Suppressor macrophage (primary cell): ENCODE measurements at places on chromosomes 12 and 14.
A peak's percentile ranks its signal among the peaks of the same experiment; 100 is the strongest.

- no peak for DNase-seq
Measured at GRCh38 chr14:102548616-102549240, 39.2 kb upstream of the ANKRD9 start.

DNA sequence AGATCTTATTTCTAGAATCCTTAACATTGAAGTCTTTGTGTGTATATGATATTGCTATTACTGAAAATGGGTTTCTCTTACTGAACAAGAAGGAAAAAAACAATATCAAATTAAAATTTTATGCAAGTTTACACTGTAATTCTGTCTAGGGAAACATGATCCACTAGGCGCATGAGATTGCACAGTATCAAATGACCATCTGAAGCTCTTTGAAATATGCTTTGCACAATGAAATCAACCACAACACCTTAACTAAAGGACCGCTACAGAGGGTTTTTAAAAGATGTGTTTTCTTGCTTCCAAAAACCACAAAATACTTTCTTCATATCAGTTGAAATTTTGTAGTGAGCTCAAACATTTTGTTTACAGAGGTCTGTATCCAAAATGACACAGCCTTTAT is 15.1 kb upstream of the KERA start:
- no peak for DNase-seq

DNA sequence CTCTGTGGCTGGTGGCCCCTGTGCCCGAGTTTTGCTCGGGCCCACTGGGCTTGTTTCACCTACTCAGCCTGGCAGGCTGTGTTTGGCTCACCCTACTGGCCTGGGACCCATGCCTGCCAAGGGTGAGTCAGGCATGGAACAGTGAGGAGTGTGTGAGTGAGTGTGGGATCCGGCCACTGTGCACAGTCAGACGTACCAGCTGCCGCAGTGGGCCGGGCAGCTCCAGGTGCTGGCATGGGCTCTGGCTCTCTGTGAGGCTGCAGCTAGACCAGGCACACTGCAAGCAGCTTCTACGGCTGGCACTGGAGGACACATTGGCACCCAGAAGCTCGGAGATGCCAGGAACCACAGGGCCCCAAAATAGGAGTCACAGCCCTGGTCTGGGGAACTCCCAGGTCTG is 40.6 kb downstream of the HSD17B6 start:
- DNase-seq, result no peak

DNA sequence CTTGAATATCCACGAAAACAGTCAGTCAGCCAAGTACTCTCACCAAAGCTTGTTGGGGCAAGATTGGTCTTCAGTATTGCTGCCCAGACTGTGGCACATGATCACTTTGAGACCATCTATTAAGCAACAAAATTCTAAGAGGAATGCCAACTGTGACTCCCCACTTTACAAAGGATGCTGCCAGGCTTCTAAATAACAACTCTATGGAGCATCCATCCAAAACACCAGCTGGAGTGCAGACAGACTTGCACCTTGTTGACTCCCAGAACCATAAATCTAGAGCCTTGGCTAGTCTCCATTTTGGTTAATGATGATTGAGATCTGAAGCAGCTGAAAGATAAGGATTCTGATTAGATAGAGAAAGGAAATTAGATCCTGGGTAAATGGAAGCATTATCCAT is 132.8 kb downstream of the DIO2 start:
- no peak for DNase-seq

DNA sequence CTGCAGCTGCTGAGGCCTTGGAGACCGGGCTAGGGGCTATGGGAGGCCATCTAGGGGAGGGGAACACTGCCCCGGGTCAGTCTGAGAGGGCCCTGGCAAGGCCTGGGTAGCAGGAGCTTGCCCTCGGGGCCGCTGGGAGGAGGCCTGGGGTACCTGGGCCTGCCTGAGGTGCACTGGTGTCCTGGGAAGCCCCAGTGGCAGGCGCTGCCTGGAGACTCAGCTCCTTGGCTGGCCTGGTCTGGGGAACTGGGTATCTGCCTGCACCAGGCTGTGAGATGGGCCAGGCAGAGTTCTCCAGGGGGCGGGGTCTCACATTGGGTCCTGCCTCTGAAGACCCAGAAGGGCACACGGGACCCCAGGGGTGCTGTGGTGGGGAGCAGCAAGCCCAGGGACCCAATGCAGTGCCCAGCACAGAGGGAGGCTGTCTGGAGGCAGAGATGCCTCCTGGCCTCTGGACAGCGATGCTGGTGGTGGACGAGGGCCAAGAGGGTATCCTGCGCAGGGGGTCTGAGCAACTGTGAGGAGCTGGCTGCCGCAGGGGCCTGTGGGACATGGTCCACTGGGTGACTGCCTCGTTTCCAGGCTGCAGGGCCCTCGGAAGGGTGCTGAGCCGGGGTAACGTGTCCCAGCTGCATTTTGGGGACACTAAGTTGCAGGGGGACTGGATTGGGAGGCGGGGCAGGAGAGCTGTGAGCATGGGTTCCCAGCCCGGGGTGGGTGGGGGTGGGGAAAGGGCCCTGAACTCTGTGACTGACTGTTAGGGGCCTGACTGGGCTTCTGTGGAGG is 7.4 kb upstream of the MTA1 start:
- DNase-seq, result no peak

DNA sequence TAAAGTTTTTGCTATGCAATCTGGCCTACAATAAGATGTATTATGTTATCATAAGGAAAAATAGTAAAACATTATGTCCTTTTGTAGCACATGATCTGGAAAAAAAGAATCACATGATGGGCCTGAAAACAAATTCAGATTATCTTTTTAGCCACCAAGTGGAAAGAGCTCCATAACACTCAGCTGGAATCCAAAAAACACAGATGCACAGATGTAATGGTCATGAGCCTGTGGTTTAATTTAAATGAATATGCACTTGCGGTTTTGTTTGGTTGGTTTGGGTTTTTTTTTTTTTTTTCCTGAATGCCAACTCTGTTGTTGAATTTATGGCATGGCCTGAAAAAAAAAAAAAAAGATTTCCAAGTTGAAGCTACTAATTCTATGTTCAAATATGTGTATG is 4.1 kb downstream of the KCNC2 start:
- DNase-seq, result no peak

GRCh38 chr14:44589180-44589579 is 82.1 kb upstream of the FSCB start:
- no peak for DNase-seq

DNA sequence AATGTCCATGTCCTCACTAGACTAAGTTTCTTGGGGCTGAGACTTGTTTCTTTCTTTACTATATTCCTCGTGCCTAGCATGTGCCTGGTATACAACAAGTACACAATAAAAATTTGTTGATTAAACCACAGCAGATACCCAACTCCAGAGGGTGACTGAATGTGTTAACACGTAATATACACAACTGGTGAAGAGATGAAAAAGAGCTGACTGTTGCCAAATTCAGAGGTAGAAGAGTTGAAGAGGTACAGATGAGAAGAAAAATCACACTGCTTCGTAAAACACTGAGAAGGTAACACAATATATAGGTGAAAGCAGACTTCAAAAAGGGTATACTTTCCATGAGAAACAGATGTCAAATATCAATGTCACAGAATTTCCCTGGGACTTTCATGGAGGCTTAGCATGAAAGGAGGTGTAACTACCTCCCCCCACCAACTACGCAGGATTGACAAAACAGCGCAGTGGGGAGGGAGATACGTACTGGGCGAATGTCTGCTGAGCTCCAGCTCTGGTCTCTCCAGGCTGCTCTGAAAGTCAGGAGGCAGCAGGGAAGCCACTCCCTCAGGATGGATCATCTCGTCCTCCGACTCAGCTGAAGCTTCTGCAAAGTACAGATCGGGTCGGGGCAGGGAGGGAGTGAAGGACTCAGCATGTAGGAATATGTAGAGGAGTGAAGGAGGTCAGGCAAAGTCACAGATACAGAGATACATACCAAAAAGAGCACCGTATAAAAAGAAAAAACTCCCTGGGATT is 5.3 kb downstream of the ACIN1 start:
- DNase-seq, result no peak

DNA sequence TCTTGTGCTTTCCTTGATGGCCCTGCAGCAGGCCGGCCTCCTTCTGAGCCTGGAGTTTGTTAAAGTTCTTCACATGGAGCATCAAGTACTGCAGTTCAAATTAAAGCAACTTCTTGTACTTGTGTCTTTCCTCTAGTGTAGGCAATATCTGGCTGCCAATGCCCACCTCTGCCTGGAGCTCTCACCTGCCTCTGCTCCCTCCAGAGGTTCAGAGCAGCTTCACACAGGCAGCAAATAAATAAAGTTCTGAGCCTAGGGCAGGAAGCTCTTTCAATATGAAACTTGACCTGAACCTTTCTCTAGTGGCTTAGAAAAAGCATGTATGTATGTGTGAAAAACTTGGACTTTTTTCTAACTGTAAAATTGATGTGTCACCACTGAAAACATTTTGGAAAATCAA is 65.9 kb downstream of the ITPR2 start:
- DNase-seq, result no peak

GRCh38 chr14:53861781-53862180 is 94.8 kb downstream of the BMP4 start:
- DNase-seq, result no peak

- no peak for DNase-seq
Measured at GRCh38 chr14:66378712-66379505, 107.3 kb upstream of the CCDC196 start.

- peak; percentile 80 for DNase-seq
Measured at GRCh38 chr12:63844391-63845341, at the start of gene SRGAP1. Gene SRGAP1, plus strand, starts transcription at chr12:63844700. Its CDS starts 117 bp downstream, at chr12:63844817.

- DNase-seq, result no peak
Measured at GRCh38 chr12:17064834-17065233, 458.9 kb upstream of the LMO3 start.

GRCh38 chr12:65217086-65217485 is 47.7 kb downstream of the LEMD3 start:
- no peak for DNase-seq

GRCh38 chr12:1533205-1533601 is 61.2 kb downstream of the FBXL14 start:
- DNase-seq, result peak; percentile 21

GRCh38 chr12:91922674-91923073 is 223.0 kb downstream of the BTG1 start:
- DNase-seq, result no peak
